ENCODE measurements at places on chromosomes 1 and 21. TPM values are rescaled to one million over a fixed set of nuclear protein-coding genes. Genes with fewer than 3 reads are reported as not detected.
A peak's percentile ranks its signal among the peaks of the same experiment; 100 is the strongest.

C8B gene
- total RNA-seq, result not detected

FCGR3B gene
- total RNA-seq, result not detected

SFPQ gene
- total RNA-seq, result 322 TPM

PIAS3 gene
- total RNA-seq, result 25.2 TPM

LCE6A gene
- not detected for total RNA-seq

S100A7 gene
- total RNA-seq, result not detected

ZMPSTE24 gene
- total RNA-seq, result 68.7 TPM

FCRL5 gene
- total RNA-seq, result not detected

DENND2C gene
- total RNA-seq, result 2.0 TPM

TRAF3IP3 gene
- not detected for total RNA-seq

- no peak for DNase-seq
Measured at GRCh38 chr1:186534401-186534800, 73.5 kb upstream of the PDC start.

DNA sequence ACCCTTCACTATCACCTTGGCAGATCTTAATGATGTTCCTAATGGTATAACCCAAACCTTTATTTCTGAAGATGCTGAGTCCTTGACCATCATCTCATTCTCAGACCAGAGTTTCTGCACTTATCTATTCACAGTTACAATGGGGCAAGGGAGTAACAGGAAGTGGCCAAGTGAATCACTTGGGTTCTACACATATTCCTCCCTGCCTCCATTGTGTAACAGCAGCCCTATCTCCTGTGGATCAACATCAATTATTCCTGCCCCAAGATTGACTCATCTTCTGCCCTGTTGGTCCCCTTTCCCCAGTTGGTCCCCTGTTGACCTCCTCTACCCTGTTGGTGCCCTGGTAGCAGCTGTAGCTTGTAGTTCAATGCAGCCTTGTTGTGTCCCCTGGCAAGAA, 10.3 kb upstream of the S100A7 start:
- no peak for DNase-seq

DNA sequence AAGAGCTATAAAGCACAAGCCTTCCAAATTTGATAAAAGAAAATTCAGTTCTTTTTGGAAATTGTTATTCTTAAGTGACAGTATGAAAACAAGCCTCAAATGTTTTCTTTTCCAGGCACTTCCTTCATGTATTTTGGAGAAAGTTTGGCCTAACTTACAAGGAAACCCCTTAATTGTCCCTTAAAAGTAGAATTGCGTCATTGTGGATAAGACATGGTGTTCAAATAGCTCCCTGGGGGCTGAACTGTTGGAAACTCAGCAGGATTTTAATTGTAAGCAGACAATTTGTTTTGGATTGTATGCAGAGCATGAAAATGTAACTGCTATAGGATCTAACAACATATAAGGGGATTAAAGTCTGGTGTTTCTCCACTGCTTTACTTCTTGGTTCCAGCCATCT, 35.4 kb upstream of the FGGY start:
- no peak for DNase-seq

DNA sequence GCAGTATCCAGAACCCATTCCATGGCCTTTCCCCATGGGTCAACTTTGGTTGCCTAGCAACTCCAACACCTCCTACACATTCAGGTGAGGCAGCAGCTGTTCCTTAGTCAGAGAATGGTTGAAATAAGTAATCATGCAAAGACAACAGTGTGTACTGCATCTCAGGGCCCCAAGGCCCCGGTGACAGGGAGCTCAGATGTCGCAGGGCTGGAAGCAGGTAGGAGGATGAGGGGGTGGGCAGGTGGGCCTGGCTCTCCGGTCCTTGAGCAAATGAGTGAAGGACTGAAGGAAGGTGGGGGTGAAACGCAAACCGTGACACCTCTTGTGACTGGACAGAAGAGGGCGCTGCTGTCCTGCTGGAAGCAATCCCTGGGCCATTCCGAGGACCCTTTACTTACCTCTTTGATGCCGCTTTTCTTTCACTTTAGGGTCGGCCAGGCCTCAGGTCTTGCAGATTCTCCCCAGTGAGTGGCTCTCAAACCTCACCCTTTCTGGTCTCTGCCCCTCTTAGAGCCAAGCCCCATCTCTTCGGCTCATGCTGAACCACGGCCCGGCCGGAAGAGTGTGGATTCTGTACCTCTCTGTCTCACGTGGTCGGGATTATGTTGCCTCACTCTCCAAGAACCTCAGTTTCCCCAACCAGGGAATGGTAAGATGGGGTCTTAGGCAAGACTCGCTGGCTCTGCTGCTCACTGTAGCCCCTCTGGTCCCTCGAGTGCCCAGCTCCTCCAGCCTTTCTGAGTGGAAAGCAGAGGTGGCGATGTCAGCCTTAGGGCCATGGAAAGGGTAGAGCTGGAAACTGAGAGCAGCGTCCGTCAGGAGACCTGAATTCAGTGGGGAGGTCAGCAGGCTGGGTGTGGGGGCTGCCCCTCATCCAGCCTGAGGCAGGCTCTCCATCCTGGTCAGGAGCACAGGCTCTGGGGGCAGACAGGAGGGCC, 5.6 kb upstream of the KCNA10 start:
- DNase-seq, result peak; percentile 52

GRCh38 chr1:39144924-39145323, 59.6 kb upstream of the MACF1 start:
- DNase-seq, result no peak

DNA sequence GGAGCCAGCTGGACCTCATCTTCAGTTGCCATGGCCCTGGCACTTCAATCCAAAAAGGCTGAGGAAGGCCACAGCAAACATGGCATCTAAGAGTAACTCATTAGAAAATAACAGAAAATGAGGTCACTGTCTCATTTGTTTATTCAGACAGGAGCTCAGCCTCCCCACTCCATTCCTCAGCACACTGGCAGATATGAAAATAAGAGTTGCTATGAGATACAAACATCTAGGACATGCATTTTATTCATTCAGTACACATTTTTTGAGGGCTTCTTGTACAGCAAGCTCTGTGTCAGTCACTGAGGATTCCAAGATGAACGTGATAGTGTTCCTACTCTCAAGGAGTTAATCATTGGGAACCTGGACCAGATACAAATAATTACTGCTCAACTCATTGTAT, 32.7 kb upstream of the TMEM125 start:
- DNase-seq, result no peak

- DNase-seq, result no peak
Measured at GRCh38 chr1:4091996-4092395, 191.9 kb upstream of the C1orf174 start.

- DNase-seq, result peak; percentile 86
Measured at GRCh38 chr1:216310776-216311175, 112.5 kb downstream of the USH2A start.

GRCh38 chr1:38476850-38477178, 382.8 kb downstream of the RRAGC start:
- no peak for DNase-seq

DNA sequence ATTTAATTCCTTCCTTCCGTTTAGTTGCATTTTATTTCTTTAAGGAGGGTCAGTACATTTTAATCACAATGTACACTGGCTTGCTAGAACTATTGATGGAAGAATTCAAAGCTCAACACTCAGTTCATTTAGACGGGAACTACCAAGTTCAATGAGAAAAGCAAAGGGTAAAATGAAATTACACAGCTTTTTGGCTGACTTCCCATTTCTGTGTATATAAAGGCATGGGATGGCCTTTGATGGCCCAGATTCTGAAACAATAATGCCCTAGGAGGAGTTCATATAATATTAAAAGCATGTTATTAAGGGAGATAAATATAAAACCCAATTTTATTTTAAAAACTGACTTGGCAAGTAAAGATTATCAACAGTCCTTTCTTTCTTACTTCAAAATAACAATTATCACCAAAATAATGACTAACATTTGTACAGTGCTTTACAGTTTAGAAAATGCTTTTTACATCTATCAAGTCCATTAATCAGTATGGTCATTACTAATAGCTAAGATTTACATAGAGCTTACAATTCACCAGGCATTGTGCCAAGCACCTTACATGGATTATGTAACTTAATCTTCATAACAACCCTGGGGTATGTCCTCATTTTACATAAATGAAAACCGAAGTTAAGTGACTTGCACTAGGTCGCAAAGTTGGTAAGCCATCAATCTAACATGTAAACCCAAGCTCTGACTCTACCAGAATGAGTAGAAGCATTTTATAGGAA, 402.4 kb downstream of the OMA1 start:
- DNase-seq, result no peak

GRCh38 chr1:179831852-179832699, 45.5 kb downstream of the TOR1AIP2 start:
- DNase-seq, result no peak

DNA sequence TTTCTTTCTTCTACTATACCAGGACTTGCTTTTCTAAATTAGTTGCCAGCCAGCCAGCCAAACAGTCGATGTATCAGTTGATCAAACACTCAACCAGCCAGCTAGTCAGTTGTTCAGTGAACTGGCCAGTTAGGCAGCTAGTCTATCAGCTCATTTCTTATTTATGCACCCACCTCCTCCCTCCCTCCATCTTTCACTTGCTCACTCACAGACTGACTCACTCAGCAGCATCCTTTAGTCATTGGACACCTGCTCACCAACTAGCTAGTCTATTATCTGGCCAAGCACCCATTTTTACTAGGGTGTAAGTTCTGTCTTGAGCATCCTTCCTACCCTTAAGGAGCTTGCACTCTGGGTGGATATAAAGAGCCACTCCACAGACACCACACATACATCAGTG, 5.9 kb upstream of the SPRR4 start:
- DNase-seq, result peak; percentile 27

DNA sequence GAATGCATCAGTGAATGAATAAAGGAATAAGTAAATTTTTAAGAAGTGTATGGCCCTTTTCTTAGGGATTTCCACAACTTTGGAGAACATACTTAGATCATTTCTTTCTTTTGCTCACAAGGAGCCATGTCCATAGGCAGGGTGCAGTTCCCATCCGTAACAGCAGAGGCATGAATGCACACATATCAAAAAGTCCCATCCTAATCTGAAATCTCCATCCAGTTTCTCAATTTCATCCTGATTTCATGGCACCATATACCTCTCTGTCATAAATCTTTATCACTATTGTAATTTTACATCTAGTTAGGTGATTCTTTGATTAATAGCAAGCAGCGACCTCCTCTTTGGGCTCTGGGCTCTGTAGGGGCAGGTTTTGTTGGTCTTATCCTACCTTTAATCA, 359.2 kb downstream of the RRAGC start:
- DNase-seq, result peak; percentile 11

DNA sequence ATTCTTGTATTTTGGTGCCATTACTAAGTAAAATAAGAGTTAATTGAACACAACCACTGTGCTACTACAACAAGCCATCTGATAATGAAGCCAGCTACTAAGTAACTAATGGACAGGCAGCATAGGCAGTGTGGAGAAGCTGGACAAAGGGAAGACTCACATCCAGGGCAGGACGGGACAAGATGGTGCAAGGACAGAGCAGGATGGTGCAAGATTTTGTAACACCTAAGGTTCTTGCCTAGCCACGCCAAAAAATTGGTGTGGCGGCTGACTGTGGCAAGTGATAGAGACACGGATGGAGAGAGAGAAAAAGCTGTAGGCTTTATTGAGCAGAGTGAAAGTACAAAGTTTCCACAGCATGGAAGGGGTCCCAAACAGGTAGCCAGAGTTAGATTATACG, 114.0 kb upstream of the VANGL1 start:
- DNase-seq, result no peak

GRCh38 chr21:29163341-29164115, 33.1 kb downstream of the MAP3K7CL start:
- no peak for DNase-seq

DNA sequence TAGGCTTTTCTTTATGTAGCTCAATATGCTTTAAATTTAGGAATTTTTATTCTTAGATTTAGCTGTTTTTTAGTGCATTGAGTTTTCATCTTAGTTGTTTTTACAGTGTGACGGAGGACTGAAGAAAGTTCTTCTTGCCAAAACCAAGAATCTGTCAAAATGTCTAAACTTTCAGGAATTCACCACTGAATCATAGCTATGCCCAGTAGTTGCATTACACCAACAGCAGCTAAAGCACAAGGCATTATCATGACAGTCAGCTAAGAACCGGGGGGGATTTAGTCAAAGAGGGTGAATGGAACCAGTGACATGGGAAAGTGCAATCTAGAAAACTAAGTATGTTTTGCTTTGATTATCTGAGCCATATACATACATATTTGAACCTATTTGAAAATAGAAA, 6.5 kb upstream of the C1orf146 start:
- no peak for DNase-seq

DNA sequence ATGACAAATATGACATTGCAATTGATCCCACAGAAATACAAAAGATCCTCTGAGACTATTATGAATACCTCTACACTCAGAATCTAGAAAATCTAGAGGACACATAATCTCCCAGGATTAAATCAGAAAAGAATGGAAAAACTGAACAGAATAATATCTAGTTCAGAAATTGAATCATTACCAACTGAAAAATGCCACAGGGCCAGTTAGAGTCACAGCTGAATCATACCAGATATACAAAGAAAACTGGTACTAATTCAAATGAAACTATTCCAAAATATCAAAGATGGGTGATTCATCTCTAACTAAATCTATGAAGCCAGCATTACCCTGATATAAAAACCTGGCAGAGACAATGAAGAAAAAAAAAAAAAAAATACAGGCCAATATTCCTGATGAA, 149.3 kb downstream of the BRINP3 start:
- DNase-seq, result peak; percentile 87

DNA sequence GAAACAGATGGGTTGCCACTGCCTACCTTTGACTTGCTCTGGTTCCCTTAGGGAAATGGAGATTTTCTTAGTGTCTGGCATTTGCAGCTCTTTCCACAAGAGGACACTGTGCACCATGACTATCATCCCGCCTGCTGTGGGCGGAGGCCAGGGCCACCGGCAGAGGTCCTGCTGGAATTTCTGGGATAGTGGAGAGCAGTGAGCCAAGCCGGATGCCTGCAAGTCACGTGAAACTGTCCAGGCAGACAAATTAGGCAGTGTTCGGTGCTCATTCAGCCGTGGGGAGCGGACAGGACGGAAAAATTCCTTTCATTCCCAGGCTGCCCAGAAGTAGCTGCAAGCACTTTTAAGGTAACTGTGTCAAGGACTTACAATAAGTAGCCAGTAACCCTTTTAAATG, 43.4 kb downstream of the IGSF5 start:
- peak; percentile 89 for DNase-seq

DNA sequence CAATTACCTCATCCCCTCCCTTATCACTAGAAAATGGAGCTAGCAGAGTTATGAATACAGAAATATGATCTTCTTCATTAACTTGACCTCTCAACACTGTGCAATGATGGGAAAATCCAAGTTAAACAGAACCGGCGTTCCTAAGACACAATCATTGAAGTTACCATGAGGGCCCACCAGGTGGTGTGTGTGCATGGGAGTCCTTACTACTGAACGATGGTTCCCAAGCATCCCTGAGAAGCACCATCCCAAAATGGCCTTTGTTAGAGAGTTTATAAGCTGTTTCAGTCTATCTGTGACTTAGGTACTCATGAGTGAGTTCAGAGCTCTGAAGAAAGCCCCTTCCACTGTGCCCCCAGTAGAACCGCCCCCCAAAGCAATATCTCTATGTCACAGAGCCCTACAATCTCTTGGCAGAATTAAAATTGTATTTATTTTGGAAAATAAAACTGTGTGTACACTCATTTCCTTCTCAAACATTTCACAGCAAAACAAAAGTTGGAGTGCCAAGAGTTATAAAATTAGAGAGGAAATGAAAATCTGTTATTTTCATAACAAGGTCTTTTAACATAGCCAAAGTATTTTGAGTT, 56.8 kb downstream of the PLD5 start:
- peak; percentile 87 for DNase-seq

GRCh38 chr1:23122796-23123195, 45.9 kb downstream of the LUZP1 start:
- no peak for DNase-seq

All from PC-3 (cell line).